ENCODE measurements at places on chromosomes 6 and 20.

- no peak for DNase-seq
Measured at GRCh38 chr20:63026582-63027165, 19.9 kb upstream of the BHLHE23 start.

- DNase-seq: peak; percentile 58
Measured at GRCh38 chr6:34657307-34657978, 39.1 kb downstream of the ILRUN start.

GRCh38 chr6:107061125-107062020 lies 33.4 kb downstream of the MTRES1 start:
- no peak for DNase-seq

- no peak for DNase-seq
Measured at GRCh38 chr20:888057-888456, 28.1 kb downstream of the ANGPT4 start.

GRCh38 chr6:113160306-113161017 lies 696.7 kb upstream of the MARCKS start:
- DNase-seq: no peak

GRCh38 chr6:99019381-99019780 lies 71.6 kb upstream of the FBXL4 start:
- no peak for DNase-seq

DNA sequence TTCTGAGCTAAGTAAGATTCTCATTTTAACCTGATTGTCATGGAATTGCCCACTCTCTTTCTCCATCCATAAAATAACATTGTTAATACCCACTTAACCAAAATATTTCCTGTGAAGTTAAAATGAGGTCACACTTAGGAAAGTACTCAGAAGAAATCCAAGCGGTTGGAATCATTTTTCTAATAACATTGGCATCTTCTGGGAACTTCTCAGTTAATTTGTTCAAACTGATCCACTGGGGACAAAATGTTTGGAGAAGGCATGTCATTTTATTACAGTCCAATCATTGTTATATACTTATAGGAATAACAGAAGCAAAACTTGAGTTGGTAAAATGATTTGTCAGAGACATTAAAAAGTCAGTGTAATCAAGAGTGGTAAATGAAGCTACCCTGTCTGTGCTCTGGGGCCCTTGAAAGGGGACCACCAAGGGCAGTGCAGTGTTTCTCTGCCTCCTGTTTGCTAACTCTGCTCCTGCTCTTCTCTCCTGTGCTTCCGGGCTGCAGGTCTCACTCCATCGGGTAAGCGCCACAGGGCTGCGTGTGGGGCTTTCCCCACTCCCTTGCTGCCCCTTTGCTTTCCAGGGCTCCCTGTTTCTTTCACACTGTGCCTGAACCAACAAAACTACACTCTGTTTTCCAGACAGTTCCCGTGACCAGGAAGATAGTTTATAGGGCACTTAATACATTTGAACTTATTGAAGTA lies 50.1 kb downstream of the HDDC2 start:
- no peak for DNase-seq

DNA sequence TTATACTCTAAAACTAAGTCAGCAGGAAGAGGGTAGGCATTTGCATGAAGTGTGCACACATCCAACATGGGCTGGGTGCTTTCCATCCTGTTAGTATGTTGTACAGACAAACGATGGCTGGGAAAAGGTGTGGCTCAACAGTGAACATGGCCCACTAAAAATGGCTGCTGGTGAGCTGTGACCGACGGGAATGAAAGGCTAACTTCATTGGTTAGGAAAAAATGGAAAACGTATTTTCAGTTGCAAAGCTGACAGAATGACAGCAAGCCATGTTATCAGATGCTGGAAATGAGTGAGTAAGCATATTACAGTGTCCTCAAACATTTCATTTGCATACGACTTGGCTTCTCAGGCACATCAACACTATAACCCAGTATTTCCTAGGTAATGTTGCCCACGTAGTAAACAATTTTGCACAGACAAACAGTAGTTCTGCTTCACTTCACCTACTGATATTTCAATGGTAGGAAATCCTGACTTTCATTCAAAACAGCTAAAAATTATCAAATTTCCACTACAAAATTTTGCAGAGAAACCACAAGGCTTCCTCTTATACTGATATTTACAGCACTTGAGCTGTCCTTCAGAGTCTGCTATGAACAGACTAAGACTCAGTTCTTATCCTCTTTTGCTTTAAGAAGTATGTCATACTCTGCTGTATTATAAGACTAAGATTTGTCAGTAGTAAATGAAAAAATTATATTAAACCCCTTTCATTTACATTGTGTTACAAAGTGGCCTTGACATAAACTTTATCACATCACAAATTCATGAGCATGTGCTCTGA lies 98.9 kb downstream of the IRF4 start:
- DNase-seq: no peak

Data from NCI-H2227 treated with DMSO at 0.1 percent for 48 hours (cell line).